Amygdala (tissue), 56 donors: ENCODE measurements at places on chromosomes 11 and 22.

GRCh38 chr11:86256608-86257007, 12.1 kb downstream of the EED start:
- no peak for DNase-seq

DNA sequence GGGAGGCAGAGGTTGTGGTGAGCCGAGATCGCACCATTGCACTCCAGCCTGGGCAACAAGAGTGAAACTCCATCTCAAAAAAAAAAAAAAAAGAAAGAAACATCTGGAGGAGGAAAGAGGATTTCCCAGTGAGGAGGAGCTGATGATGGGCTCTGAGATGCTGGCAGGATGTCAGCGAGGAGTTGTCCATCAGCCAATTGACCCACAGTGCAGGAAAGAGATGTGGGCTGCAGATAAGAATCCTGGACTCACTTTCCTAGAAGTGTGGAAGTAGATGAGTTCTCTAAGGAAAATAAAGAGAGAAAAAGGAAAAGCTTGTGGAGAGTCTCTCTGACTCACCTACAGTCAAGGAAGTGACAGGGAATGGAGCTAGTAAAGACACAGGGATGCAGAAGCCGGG, 9.7 kb downstream of the IZUMO1R start:
- no peak for DNase-seq

DNA sequence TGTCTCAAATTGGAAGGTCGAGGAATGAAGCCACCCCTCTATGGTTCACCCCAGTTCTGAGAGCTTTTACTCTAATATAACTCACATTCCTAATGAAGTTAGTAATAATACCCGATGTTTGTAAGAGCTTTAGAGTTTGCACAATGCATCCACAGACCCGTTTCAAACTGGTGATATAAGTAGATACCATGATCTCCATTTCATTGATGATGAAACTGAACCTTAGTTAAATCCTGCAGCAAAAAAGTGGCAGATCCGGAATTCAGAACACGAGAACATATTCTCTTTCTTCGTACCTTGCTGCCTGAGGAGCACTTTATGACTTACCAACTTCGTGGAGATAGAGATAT, 757 bp upstream of the RBFOX2 start:
- no peak for DNase-seq

- no peak for DNase-seq
These were observed 19.7 kb downstream of the SHISAL1 start for GRCh38 chr22:44293034-44293433.

DNA sequence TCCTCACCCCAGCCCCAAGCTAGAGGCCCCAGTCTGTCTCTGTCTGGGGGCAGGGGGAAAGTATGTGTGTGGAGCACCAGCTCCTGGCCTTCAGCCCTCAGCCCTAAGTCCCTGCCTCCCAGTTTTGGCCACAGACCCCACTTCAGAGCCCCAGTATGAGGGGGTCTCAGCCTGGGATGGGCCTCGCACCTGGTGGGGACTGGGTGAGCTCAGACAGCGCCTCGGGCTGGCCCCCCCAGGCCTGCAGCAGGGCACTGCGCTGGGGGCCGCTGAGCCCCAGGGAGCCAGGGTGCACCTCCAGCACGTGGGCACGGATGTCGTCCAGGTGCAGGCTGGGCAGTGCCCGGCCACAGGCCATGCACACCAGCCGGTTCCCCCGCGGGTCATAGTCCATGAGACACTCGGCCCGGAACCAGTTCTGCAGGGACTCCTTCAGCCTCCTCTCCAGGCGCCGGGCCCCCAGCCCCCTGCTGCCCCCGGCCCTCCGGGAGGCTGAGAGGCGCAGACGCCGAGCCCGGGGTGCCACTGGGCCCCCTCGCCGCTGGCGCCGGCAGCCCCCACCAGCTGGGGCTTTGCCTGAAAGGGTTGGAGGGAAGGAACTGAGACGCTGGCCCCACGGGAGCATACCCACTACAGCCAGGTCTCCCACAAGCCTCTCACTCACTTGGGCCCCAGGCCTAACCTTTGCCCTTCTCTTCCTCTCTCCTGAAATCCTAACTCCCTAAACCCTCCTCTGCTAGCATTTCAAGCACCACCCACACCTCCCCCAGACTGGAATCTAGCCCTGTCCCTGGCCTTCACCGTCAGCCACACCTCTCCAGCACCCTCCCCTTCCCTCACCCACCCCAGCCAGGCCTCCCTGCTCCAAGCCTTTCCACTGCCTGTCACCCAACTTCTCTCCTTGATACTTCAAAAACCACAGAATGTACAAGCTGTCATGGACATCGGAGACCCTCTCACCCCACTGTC, 3.6 kb downstream of the ZFTA start:
- no peak for DNase-seq

GRCh38 chr11:74106124-74106523, 64.7 kb downstream of the C2CD3 start:
- no peak for DNase-seq

GRCh38 chr11:131190446-131190845, 180.0 kb upstream of the NTM start:
- no peak for DNase-seq

DNA sequence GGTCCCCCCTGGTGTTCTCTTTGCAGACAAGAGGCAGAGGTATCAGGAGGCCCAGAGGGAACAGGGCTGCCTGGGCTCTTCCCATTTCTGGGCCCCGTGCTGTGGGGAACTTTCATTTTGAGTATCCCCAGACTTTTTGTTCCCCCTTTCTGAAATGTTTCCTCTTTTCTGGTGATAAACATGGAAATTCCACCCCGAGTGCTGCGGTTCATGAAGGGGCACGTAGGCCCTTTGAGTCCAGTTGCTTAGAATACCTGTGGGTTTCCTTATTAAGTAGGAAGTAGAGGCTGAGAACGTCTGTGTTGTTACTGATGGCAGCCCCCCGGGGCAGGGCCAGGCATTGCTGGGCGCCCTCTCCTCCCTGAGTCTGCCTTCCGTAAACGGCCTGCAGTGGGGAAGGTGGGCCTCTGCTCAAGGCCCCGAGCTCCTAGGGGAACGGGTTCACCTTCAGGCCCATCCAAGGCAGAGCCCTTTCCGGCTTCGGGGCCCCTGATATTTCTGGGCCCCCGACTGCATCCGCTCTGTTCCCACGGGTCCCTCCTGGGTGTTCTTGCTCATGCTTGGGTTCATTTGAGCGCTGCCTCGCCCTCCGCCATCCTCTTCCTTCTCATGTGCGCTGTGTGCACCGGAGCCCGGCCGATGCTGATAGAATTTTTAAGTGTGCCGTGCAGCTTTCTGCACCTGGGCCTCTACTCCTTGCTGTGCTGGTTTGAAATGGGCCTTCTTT, 12.0 kb downstream of the TBC1D22A start:
- DNase-seq = no peak

GRCh38 chr22:50734343-50734771, 3.6 kb upstream of the ACR start:
- no peak for DNase-seq

DNA sequence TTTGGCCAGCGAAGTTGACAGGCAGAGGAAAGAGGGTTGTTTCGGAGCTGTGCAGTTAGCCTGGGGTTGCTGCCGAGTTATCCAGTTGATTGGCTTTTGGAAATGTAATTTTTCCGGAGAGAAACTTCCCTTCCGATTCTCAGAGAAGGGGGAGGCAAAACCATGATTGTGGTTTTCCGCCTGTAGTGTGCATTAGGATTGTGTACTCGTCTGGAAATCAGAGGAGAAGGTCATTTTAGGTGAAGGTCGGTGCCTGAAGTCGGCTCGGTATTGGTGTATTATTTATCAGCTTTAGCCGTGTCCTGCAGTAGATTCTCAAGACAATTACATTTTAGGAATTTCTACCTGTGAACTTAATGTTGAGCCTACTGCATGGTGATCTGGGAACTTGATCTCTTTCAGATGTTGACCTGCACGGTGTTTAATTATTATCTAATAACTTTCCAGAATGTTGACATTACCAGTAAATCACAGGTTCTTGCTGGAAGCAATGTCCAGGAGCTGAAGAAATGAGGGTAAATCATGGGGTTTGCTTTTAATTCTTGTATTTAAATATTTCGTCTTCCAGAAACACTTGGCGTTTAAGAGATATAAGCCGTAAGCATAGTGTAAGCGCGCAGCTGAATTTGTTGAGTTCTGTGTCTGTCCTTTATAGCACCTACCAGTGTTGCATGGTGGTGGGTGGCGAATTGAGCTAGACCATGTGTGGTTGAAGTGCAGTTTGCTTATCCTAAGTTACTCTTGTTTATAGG, 1.3 kb downstream of the ARHGEF12 start:
- no peak for DNase-seq

- DNase-seq = no peak
These were observed 36.9 kb upstream of the GNB1L start for GRCh38 chr22:19891317-19892256.

DNA sequence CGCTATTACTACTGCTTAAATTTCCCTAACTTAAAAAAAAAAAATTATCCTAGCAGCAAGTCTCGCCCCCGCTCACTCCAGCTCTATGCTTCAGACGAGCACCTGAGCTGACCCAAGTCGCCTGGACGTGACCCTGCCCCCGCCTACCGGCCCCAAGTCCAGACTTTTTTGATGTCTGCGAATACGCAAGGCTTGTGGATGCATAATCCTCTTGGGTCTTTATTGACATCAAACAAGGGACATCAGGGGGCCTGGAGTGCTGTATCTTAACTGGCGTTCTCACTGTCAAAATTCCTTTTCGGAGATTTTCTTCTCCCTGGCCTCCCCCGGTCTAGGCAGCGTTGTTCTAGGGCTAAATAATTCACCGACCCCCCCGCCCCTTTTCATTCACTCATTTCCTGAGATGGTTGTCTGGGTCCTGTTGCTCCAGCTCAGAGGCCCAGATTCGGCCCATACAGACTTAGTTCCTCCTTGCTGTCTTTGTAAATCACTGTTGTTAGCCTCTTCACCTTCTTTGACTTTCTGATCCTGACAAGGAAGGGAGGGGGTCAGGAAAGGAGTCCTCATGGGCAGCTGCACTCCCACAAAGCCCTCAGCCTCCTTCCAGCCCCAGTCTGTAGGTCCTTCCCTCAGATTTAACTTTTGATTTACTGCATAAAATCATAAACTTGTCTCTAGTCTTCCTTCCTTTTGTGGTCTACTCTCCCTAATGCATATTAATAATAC, 601 bp upstream of the LRP4 start:
- no peak for DNase-seq

GRCh38 chr11:117808784-117809183, 11.8 kb upstream of the DSCAML1 start:
- no peak for DNase-seq

DNA sequence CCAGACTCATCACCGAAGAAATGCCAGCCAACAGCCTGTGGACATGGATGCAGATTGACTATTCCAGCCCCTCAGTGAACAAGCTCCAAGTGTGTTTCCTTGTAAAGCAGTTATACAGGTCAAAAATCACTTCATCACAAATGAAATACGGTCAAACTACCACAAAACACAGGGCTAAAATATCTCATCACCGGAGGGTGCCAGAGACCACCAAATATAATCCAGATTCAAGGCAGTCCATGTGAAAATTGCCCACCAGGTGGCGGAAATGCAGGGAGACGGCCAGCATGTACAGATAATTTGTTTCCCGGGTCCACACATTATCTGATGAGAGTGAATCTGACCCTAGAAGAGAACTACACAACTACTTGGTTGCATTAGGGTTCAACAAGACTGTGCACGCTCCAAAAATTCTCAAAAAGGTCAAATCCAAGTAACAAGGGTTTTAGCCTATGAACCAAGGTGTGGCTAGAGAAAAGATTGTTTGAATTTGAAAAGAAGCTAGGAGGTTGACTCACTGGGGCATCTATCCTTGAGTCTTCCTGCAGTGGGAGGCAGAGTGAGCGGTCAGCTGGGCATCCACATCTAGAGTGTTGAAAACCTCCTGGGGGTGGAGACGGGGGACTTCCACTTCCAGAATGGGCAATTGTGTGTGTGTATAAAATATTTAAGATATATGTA, 71.7 kb downstream of the IGLL5 start:
- peak; percentile 75 for DNase-seq

DNA sequence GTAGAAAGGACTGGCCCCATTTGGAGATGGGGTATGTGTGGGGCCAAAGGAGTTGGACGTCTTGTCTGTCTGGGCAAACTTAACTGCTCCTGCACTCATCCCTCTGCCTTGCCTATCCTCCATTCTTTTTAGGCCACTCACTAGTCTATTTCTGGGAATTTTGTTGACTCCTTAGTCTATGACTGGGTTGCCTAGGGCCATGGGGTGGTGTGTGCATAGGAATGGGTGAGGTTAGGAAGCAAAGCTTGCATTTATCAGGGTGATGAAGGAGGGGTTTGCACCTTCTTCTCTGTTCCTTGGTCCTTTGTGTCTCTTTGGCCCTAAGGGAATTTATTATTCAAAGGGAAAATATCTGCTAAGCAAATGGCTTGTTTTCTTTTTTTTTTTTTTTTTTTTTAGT, 80.9 kb upstream of the OR9Q1 start:
- DNase-seq = no peak

GRCh38 chr11:1924181-1924580, 4.7 kb downstream of the TNNT3 start:
- DNase-seq = no peak

- DNase-seq = no peak
These were observed 3.1 kb upstream of the MMP8 start for GRCh38 chr11:102727890-102728289.

- DNase-seq = peak; percentile 68
These were observed 3.1 kb downstream of the CDC42EP1 start for GRCh38 chr22:37563153-37564081.

DNA sequence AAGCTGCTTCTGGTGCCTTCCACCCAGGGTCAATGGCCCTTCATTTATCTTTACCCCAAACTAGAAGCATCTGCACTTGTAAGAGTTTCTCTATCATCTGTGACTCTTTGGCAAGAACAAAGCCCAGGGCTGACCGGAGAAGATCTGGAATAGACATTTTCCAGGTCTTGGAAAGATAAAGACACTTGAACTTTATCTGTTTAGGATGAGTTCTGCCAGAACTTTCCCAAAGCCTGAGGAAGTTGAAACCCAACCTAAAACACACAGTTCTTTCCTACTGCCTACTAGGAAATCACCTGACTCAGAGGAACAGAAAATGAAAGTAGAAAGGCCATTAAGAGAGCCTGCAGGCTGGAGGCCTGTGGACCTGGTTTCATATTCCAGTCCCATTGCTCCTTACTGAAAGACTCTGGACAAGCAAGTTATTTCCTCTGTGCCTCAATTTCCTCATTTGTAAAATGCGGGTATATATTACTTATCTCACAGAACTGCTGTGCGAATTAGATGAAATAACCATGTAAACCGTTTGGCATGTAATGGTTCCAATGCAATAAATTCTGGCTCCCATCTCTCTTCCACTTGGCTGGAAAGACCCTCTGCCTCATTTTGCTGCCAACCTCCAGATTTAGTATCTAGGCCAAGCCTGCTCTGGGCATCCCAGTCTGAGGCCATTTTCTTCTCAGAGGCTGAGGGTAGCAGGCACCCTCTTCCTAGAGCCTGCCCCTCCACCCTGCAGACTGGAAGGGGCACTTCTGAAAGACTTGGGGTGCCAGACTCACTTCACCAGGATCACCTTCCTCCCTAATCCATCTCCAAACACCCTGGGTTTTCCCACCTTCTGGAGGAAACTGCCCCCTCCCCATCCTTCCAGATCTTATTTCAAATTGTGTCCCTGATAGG, 1.2 kb downstream of the UBE2L6 start:
- no peak for DNase-seq

GRCh38 chr22:26849575-26849974, 192.2 kb downstream of the MIAT start:
- DNase-seq = no peak

GRCh38 chr11:109197656-109198055, 224.3 kb upstream of the C11orf87 start:
- DNase-seq = no peak
